ENCODE measurements at places on chromosomes 13 and 19.
A peak's percentile ranks its signal among the peaks of the same experiment; 100 is the strongest.

DNA sequence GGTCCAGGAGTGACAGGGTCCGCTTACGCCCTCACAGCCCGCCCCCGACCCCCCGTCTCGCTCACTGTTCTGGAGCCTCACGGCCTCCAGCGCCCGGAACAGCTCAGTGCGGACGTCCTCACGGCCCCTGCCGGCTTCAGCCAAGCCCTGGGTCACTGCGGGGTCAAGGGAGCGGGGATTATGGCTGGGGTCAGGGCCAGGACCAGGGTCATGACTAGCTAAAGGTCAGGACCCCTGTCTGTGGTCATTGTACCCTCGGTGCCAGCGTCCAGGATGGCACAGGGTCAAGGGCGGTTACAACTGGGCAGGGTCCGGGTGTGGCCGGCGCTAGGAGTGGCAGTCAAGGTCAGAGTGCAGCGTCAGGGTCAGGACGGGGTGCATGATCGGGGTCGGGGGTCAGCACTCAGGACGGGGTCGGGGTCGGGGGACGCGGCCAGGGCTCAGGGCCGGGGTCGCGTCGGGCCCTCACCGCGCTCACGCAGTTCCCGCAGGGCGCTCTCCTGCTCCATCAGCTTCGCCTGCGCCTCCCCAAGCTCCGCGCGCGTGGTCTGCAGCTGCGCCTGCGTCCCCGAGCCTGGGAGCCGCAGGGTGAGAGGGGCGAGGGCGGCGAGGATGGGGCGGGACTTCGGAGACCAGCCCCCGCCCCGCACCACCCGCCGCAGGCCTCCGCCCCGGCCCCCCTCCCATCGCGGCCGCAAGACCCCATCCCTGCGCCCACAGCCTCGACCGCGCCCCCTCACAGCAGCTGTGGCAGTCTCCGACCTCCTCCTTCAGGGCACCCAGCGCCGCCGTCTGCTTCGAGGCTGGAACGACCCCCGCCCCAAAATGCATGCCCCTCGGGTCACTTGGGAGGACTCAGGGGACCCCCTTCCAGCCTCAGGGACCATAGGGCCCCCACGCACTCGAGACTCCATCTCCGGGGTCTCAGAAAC is 1.4 kb downstream of the CLEC4G start:
- DNase-seq, result no peak

DNA sequence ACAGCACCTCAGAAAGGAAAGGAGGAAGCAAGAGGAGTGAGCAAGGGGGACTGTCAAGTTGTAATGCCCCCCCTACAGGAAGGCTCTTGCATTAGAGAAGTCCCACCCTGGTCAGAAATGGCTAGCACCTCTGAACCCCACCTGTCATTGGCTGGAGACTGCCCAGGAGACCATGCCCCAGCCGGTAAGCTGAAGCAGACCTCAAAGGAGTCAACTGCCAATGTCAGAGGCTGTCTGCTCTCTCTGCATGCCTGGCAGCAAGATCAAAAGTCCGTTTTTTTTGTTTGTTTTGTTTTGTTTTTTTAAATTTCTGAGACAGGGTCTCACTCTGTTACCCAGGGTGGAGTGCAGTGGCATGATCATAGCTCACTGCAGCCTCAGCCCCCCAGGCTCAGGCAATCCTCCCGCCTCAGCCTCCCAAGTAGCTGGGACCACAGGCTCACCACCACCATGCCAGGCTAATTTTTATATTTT is 8.1 kb upstream of the BCL3 start:
- no peak for DNase-seq

DNA sequence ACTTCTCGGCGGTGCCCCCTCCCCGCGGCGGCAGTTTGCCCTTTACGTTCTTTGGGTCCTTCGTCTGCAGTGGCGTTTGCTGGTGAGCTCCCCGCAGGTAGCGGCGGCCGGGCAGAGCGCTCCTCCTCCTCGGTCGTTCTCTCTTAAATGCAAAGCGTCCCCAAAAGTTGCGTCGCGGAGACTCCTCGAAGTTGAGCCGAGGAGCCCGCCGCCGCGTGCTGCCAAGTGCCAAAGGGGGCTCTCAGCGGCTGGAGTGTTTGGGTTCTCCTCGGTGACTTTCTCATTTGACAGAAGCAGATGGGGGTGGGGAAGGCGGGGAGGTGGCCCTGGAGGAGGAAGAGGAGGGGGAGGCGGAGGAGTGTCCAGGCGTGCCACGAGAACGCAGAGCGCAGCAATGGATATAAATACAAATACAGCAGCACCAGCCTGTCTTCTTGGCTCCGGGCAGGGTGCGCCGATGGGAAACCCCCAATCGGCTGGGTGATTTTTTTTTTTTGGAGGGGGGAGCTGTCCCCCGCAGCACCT is at the start of gene SOX21:
TSS of gene SOX21 (minus strand) at position 259 of the 525 bp plus-strand sequence. CDS start 496 bp downstream, outside the sequence.
- DNase-seq, result no peak

DNA sequence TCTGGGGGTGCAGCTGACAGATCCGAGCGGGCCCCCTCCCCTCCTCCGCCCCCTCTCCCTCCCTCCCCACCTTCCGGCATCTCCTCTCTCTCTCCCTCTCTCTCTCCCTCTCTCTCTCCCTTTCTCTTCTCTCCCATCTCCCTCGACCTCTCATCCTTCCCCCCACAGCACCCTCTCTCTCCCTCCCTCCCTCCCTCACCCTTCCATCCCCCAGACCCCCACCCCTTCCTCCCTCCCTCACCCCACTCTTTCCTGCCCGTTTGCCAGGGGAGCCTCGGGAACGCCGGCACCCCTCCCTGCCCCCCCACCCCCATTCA is 666 bp downstream of the CELF5 start:
- no peak for DNase-seq

- no peak for DNase-seq
Observed at GRCh38 chr13:93730780-93731179, 504.2 kb downstream of the GPC6 start.

- no peak for DNase-seq
Observed at GRCh38 chr13:42322806-42323205, 50.9 kb downstream of the AKAP11 start.

GRCh38 chr19:39681416-39681815 is 22.9 kb upstream of the LGALS14 start:
- no peak for DNase-seq

DNA sequence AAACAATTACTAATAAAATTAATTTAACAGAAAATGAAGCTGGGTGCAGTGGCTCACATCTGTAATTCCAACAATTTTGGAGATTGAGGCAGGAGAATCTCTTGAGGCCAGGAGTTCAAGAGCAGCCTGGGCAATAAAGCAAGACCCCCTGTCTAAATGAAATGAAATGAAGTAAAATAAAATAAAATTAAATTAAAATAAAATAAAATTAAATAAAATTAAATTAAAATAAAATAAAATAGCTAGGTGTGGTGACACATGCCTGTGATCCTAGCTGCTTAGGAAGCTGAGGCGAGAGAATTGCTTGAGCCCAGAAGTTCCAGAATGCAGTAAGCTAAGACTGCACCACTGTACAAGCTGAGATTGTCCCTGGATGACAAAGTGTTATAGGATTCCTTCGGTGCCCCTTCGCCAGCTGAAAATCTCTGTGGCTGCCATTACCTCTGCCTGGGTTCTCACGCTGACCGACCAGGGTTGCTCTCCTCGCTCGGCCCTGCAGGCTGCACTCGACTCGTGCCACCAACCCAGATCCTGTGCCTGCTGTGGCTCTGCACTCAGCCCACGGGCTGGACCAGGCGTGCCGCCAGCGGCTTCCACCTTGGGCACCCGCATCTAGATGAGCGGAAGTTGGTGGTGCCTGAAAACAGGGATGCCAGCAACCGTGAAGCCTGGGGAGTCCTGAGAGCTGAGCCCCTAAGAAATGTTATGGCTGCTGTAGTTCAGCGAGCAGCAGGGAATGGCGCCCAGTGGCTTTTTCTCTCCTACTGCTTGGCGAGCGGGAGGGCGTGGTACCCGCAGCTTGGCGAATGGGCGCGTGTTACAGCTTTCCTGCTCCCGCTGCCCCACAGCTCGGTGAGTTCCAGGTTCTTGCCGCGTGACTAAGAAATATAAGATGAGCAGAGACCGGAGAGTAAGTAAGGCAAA is 539.2 kb upstream of the PCDH9 start:
- no peak for DNase-seq

DNA sequence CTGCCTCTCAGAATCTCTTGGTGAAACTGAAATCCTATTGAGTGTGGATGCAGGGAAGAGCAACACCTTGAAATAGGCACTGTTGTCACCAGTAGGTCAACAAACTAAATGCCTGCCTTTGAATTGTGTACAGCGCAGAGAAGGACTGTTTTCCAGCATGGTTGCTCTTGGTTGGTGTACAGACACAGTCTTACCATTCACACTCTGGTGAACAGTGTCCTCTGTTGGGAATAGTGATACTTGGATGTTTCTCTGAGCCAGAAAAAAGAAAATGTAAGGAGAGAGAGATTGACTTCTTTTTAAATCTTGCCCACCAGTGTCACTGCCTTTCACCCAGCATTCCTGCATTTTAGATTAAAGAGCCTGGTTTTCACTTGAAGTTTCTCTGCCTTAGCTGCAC is 179.7 kb downstream of the STK24 start:
- DNase-seq, result no peak

- peak; percentile 22 for DNase-seq
Observed at GRCh38 chr19:11453468-11454341, 18.3 kb downstream of the PRKCSH start.

DNA sequence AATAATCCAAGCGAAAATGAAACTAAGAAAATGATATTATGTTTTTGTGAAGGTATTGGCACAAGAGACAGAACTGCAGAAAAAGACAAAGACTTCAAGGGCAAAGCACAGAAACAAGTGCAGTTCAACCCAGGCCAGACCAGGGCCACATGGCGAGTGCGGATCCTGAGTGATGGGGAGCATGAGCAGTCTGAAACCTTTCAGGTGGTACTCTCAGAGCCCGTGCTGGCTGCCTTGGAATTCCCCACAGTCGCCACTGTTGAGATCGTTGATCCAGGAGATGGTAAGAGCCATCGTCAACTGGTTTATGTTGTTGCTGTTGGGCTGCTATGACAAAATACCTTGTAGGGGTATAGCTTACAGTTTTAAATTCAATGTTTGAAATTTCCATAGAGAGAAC is 82.6 kb downstream of the FREM2 start:
- DNase-seq, result no peak
